Caco-2 (cell line): ENCODE measurements at places on chromosomes 16 and 17. TPM values are rescaled to one million over a fixed set of nuclear protein-coding genes. Genes with fewer than 3 reads are reported as not detected.

GRCh38 chr16:87725596-87726235 is 40.1 kb downstream of the KLHDC4 start:
- H3K36me3 ChIP-seq = peaks cover 7% of the 10 kb centered on the region
- H3K27ac ChIP-seq = no peak overlapping the region
- no peaks in the 10 kb centered on the region for H3K4me1 ChIP-seq
- DNase-seq = no peak
- no peak overlapping the region for H3K4me3 ChIP-seq

DNA sequence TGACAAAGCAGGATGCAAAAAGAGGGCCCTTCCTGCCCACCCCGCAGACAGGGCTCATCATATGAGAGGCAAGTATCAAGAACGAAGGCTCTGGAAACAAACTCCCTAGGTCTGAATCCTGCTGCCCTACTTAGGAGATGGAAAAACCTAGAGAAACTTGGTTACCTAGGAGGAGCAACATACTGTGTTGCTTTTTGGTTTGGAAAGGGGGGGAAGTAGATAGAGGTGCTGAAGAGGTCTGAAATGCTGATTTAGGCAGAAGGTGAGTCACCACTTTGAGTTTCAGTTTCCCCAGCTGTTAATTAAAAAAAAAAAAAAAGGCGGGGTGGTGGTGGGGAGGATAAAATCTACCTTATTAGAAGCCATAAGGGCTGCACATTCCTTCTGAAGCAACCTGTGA is 1.5 kb downstream of the N4BP1 start:
- no peaks in the 10 kb centered on the region for H3K27me3 ChIP-seq
- no peak for DNase-seq
- H3K4me1 ChIP-seq = peaks cover 53% of the 10 kb centered on the region
- H3K4me3 ChIP-seq = peak overlapping the region; percentile 95

DNA sequence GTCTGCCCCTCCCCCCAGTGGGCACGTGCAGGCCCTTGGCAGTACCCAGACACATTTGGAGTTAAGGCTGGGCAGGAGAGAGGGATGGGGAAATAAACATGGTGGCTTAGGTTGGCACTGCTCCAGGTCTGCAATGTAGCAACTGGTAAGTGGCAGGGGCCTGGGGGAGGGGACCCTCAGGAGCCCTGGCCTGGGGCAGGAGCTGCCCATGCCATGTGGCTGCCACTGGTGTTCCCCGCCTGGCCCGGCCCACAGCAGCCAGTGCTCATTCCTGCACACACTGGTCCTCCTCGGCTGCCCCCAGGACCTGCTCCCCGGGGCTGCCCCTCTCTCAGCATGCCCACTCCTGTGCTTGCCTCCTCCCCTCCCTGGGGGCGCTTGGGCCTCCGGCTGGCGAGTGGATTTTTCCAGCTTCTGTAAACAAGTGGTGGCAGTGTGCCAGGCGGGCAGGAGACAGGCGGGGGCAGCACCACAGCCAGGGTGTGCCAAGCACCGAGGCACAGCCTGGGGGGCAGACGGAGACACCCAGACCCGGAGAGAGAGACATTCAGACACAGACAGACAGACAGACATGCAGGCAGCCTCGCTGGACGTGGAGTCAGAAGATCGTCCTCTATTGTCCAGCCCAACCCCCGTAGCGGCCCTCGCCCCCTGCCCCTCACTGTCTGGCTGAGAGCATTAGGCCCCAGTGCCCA is 9.4 kb downstream of the THRA start:
- H3K4me1 ChIP-seq = peaks cover 75% of the 10 kb centered on the region
- peak overlapping the region; percentile 6; the same call in 1 of the 2 replicates for H3K4me3 ChIP-seq
- no peaks in the 10 kb centered on the region for H3K27me3 ChIP-seq
- peak overlapping the region; percentile 56 for H3K27ac ChIP-seq
- peaks cover 3% of the 10 kb centered on the region; the same call in 1 of the 2 replicates for H3K36me3 ChIP-seq
- no peak for DNase-seq

GRCh38 chr17:74268558-74268957 is 5.5 kb upstream of the DNAI2 start:
- no peak overlapping the region for H3K27ac ChIP-seq
- DNase-seq = no peak
- no peaks in the 10 kb centered on the region for H3K4me1 ChIP-seq
- no peak overlapping the region for H3K4me3 ChIP-seq
- no peaks in the 10 kb centered on the region for H3K36me3 ChIP-seq

CRISPLD2 gene
- total RNA-seq = 4.0 and 4.2 TPM in 2 replicates

WFIKKN1 gene
- 0.39 and 0.54 TPM in 2 replicates for total RNA-seq
